ENCODE measurements at places on chromosomes 12 and 14.
A peak's percentile ranks its signal among the peaks of the same experiment; 100 is the strongest.

- peak; percentile 3 for DNase-seq
Measured at GRCh38 chr14:44316647-44317440, 190.2 kb downstream of the FSCB start.

- DNase-seq: no peak
Measured at GRCh38 chr14:101043891-101044290, 140.4 kb upstream of the RTL1 start.

DNA sequence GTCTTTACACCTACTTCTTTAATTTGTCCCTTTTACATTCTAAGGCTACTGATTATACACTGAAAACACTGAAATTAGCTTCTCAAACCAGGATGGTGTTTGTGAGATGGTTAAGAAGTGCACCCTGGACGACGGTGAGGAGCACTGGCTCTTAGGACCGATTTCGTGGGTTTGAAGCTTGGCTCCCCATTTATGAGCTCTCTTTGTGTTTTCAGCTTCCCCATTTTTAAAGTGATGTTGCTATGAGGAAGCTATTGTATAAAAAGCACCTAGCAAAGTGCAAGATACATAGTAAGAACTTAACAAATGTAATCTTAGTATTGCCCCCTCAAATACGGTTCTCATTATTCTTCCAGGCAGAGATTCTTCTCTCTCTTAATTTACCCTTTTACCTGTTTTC, 4.7 kb downstream of the NFYB start:
- DNase-seq: peak; percentile 10

DNA sequence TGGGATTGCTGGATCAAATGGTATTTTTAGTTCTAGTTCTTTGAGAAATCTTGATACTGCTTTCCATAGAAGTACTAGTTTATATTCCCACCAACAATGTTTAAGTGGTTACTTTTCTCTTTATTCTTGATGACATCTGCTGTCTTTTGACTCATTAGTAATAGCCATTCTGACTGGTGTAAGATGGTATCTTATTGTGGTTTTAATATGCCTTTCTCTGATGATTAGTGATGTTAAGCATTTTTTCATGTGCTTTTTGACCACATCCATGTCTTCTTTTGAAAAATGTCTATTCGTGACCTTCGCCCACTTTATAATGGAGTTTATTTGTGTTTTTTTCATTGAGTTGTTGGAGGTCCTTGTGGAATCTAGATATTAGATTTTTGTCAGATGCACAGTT, 865.7 kb downstream of the SLC6A15 start:
- no peak for DNase-seq

DNA sequence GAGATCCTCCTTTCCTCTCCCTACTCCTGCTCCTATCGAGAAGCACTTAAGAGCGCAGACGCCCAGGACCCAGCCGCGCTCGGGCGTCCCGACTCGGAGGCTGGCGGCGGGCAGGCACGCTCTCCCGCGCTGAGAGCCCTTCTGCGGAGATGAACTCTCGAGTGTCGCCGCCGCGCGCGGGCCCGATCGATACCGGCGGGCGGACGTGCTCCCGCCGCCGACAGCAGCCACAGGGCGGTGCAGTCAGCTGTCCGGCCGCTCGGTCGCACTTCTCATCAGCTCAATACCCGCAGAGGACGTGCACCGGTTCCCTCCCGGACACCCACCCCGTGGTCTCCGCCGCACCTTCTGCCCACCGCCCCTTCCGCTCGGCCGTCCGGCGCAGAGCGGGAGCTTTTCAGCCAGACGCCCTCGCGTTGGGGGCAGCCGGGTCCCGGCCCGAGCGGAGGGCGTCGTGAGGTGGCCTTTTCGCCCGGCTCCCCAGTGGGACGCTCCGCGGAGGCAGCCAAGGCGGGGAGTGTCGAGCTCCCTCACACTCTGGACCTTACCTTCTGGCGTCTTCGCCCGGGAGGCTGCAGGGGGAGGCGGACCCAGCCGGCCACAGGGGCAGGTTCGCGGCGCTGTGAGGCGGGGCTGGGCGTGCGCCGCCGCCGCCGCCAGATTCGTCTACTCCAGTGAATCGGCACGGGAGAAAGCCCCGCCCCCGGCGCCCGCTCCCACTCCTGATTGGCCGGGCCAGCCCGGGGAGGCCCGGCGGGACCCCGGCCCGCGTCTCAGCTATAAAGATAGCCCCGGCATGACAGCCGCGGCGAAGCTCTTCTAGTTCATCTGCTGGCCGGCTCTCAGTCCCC, at the start of gene INSM2:
Gene INSM2, plus strand, starts transcription at position 808 of the 851 bp plus-strand sequence. CDS start 89 bp downstream, outside the sequence.
- peak; percentile 38 for DNase-seq

GRCh38 chr14:29857551-29857950, 70.1 kb downstream of the PRKD1 start:
- DNase-seq: peak; percentile 1

- no peak for DNase-seq
Measured at GRCh38 chr12:52515927-52516831, 4.0 kb downstream of the KRT5 start.

GRCh38 chr12:116146386-116146785, 131.1 kb downstream of the MED13L start:
- DNase-seq: no peak

GRCh38 chr12:7108003-7108795, 815 bp downstream of the C1RL start:
- DNase-seq: peak; percentile 55

DNA sequence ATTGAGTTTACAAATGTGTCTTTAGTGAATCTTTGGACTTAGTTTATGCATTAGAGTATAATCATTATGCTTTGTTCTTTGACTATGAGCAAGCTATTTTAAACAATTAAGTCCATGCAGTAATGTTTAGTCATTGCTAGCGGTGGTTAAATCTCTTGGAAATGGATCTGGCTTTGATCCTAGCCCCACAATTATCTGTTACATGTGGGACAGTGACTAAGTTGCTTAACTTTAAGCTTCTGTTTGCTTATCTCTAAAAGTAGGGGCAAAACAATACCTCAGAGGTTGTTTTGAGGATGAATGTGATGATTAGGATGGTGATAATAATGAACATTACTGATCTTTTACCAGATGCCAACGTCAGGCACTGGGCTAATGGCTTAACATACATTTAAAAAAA, 124.2 kb downstream of the NPAS3 start:
- DNase-seq: no peak

GRCh38 chr14:69690042-69690441, 76.9 kb upstream of the SRSF5 start:
- no peak for DNase-seq

GRCh38 chr14:95956601-95957460, 80.2 kb downstream of the TUNAR start:
- no peak for DNase-seq

DNA sequence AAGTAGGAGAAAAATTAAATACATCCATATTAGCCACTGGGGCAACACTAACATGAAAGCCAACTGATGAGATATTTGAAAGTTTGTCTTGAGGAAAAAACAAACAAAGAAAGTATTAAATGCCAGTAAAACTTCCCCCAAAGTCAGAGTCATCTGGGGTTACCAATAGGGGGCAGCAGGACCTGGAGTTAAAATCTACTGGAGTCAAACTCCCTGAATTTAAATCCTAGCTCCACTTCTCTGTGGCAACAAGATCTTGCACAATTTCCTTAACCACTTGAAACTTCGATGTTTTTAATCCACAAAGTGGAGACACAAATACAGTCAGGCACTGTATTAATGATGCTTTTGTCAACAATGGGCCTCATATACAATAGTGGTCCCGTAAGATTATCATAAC, 14.4 kb downstream of the PLEKHG7 start:
- peak; percentile 39 for DNase-seq

GRCh38 chr14:52882824-52883223, 68.0 kb downstream of the FERMT2 start:
- no peak for DNase-seq

DNA sequence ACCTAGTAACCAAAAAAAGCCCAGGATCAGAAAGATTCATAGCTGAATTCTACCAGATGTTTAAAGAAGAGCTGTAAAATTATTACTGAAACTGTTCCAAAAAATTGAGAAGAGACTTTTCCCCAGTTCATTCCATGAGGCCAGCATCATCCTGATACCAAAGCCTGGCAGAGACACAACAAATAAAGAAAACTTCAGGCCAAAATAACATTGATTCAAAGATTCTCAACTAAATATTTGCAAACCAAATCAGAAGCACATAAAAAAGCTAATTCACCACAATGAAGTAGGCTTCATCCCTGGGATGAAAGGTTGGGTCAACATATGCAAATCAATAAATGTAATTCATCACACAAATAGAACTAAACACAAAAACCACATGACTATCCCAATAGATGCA, 151.2 kb downstream of the PLCZ1 start:
- DNase-seq: no peak

DNA sequence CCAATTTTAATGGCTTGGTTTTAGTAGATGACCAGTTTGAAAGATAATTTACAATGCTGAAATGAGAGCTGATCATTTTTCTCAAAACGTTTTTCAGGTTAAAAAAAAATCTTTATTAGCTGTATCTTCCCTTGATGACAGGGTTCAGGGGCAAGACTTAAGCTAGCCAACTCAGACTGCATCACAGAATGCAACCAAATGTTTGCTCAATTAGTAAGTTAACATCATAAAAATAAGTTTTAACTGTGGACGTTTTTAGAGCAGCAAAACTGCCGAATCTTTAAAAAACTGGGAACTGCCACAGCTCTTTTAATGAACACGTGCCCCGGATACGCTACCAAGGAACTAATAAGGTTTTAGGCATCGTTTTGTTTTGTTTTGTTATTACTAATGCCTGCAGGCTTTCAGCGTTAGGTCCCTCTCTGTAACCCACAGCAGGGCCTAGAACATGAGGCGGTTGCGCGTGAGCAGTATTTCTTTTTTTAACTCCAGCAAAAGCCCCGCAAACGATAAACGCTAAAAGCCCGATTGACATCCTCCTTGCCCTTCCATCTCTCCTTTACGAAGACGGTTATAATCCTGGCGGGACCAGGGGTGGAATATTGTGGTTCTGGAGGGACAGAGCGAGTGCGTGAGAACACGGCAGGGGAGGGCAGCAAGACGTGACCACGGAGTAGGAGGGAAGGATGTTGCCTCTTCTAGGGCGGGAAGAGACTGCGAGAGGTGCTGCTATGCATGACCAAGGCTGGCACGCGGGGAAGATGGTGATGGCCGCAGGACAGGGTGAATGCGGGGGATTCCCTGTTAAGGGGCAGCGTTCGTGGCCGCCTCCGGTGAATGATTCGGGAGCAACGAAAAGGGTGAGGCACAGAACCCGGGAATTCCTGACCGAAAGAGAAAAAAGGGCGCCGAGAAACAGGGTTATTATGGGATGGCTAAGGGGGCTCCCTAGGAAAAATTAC, 652 bp downstream of the SUPT16H start:
- DNase-seq: peak; percentile 43

GRCh38 chr14:34633742-34634141, 3.8 kb upstream of the SNX6 start:
- peak; percentile 30 for DNase-seq

GRCh38 chr12:14059548-14059947, 78.1 kb upstream of the GRIN2B start:
- no peak for DNase-seq

GRCh38 chr12:67274186-67274585, 5.0 kb downstream of the CAND1 start:
- no peak for DNase-seq

GRCh38 chr14:21553266-21553665, 26.6 kb downstream of the OR10G3 start:
- DNase-seq: no peak

GRCh38 chr14:72049462-72049861, 117.2 kb downstream of the RGS6 start:
- peak; percentile 25 for DNase-seq

DNA sequence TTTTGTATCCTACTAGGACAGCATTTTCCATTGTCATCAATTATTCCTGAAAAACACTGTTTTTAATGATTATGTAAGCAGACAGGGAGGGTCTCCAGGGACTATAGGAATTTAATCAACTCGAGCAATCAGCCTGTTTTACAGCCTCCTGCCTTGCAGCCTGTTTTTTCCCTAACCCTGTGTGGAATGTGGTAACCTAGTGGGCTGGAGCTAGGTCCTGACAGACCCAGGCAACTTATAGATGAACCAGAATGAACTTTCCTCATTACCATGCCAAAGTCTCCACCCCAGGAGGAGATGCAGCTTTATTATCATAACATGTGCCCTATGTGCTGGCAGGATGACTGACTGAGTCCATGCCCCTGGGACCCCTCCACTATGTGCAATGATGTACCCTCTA, 375.1 kb downstream of the BMP4 start:
- DNase-seq: no peak

- DNase-seq: no peak
Measured at GRCh38 chr14:100611811-100612480, 24.7 kb upstream of the BEGAIN start.

DNA sequence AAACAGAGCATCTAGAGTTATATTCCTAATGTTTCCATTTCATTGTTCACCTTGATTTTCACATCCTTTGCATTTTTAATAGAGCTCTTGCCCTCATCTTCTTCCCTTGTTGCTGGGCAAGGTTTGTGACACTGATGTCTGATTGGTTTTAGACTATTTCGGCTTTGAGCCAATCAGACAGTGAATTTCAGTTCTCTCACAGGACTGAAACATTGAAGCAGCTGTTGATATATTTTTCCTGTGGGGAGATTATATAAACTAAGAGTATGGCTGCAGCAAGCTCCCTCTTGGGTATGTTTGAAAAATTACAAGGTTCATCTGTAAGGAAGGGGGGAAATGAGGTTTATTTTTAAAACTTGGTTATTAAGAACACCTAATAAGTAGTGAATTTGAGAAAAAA, 51.2 kb downstream of the ATF7IP start:
- DNase-seq: peak; percentile 13

- DNase-seq: peak; percentile 53
Measured at GRCh38 chr14:103593577-103593976, 30.8 kb downstream of the COA8 start.

DNA sequence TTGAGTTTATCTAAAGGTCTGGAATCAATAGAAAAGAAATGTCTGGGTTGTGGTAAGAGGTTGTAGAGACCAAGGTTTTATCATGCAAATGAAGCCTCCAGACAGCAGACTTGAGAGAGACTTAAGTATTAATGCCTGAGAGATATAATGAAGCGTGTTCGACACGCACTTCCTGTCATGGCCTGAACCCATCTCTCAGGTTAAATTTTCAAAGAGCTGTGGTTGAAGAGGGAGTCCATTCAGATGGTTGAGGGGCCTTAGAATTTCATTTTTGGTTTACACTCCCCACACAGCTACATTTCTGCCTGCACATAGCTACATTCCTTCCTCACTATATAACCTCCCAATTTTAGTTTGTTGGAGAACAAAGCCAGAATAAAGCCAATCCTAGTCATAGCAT, 10.1 kb upstream of the CLEC12A start:
- no peak for DNase-seq

DNA sequence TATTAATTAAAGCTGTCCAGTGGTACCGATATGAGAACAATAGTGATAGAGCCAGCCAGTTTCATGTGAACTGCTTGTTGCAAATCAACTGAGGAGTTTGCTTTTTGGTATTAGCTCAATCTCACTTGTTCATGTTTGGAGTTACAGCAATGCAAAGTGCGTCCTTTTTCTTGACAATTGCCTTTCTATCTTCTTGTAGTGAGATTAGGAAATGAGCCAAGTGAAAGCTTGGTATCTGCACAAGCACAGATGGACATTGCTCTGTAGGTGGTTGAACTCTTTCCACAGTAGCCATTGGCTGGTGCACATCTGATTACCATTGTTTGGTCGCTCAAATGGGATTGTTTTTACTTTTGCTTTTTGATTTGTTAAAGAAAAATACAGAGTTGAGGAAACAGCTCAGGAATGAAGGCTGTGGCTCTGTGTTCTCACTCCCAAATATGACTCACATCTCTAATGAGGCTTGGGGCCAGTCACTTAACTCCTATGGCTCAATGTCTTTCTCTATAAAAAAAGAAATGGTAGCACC, 241.4 kb downstream of the BMP4 start:
- DNase-seq: no peak

All from inflammatory macrophage treated with lipopolysaccharide for 4 hours (primary cell).